ENCODE measurements at places on chromosomes 1 and 21.

DNA sequence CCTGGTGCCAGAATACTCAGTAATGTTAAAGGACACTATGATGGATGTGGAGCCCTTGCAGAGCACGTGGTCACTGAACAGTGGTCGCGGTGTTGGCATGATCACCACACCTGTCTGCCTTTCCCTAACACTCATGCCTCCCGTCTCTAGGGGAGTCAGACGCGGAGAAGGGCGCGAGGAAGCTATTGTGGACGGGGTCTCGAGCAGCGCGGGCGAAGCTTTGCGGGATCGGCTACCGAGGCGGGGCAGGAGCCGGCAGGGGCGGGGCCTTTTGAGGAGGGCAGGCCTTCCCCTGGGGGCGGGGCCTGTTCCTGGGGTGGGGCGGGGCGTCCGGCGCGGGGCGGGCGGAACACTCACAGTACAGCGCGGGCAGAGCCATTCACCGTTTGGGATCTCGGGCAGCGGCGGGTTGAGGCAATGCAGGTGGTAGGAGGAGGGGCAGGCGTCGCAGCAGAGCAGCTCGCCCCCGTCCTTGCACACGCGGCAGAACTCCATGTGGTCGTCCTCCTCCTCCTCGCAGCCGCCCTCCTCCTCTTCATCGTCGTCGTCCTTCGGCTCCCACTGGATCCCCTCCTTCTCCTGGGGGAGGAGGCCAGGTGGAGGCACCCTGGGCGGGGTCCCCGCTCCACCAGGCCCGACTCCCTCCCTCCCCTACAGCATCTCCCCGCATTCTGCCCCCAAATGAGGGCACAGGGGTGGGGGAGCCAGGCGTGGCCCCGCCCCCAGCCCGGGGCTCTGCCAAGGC, 31.5 kb downstream of the CHD5 start:
- peak; percentile 11 for DNase-seq

DNA sequence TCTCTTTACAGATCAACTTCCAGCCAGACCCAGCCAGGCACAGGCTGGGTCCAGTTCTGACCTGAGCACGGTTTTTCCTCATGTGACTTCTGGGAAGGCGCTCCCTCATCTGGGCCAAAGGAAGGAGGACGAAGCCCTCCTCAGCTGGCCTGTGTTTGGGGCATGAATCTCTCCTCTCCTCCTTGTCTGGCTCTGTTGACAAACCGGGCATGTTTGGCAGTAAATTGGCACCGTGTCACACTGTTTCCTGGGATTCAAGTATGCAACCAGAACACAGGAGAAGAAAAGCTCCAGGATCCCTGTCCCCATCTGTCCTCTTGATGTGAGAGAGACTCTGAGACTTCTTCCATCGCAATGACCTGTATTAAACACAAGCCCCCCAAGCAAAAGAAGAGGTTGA, 18.3 kb downstream of the NECAP2 start:
- no peak for DNase-seq

GRCh38 chr1:47452426-47452825, 14.6 kb downstream of the FOXD2 start:
- DNase-seq: no peak

- no peak for DNase-seq
Observed at GRCh38 chr1:7554385-7555235, 216.5 kb upstream of the VAMP3 start.

GRCh38 chr1:247491328-247491727, 33.4 kb upstream of the OR2B11 start:
- no peak for DNase-seq

DNA sequence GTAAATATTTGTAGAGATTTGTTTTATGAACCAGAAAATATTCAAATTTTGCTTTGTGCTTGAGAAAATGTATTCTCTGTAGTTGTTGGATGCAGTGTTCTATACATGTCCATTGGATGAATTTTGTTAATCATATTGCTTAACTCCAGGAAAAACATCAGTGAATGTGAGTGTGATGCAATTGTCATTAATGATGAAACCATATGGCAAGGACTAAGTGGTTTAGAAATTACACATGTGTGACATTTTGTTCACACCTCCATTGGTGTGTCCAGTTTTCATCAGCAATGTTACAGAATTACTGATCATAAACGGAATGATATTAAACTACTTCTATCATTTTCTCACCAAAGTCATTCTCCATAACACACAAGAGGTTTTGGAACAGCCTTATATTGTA, 151.8 kb upstream of the ST6GALNAC5 start:
- no peak for DNase-seq

DNA sequence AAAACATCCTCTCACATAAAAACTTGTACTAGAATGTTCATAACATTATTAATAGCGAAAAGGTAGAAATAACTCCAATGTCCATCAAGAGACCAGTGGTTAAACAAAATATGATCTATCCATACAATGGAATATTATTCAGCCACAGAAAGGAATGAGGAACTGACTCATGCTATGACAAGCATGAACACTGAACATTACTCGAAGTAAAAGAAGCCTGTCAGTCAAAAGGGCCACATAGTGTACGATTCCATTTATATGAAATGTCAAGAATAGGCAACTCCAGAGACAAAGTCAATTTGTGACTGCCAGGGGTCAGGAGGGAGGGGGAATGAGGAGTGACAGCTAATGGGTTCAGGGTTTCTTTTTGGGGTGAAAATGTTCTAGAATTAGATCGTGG, 2.3 kb downstream of the VPS26C start:
- DNase-seq: no peak

GRCh38 chr21:37370152-37371040, 3.8 kb downstream of the DYRK1A start:
- peak; percentile 75 for DNase-seq

GRCh38 chr1:54848134-54848948, 38.7 kb downstream of the DHCR24 start:
- DNase-seq: no peak

GRCh38 chr1:5810553-5811270, 181.5 kb downstream of the NPHP4 start:
- DNase-seq: no peak

- no peak for DNase-seq
Observed at GRCh38 chr21:34017039-34017961, 56.1 kb upstream of the MRPS6 start.

DNA sequence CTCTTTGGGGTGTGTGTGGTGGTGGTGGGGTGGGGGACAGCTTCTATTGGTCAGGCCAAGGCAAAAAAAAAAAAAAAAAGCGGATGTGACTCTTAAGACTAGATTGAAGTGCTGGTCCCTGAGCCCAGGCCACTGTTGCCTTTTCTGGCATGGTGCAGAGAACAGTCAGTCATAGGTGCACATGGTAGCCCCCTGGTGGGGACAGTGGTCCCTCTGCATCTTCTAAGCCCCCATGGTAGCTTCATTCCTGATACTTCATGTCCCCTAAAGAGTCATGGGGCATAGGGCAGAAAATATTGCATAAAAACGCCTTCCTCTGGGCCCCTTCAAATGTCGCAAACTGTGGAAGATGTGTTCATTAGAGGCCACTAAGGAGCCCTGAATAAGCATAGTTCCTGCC, 371.8 kb downstream of the NPHP4 start:
- no peak for DNase-seq

DNA sequence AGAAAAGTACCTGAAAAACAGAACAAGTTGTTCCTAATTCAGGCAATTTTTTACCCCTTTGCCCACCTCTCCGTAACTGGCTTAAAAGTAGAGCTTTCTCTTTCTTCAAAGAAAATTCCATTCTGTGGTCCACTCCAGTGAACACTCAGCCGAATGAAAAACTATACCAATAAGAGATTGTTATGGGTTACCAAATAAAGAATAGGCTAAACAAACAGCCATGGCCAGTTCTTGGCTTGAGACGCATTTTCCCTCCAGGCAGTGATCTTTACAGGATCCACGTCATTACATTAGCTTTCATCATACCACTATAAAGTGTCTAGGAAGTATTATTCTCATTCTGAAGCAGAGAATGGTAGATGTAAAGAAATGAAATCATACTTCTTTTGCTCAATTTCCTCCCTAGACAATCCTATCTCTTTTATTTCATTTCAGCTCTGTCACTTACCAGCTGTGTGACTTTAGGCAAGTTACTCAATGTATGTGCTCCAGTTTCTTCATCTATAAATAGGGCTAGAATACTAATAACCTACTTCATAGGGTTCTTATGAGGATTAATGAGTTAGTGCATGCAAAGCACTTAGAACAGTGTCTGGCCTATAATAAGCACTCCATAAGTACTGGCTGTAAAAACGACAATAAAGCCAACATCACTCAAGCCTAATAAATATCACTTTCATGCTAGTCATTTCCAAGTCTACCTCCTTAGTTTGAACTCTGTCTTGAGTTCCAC, 26.5 kb upstream of the TRIM45 start:
- DNase-seq: peak; percentile 65

DNA sequence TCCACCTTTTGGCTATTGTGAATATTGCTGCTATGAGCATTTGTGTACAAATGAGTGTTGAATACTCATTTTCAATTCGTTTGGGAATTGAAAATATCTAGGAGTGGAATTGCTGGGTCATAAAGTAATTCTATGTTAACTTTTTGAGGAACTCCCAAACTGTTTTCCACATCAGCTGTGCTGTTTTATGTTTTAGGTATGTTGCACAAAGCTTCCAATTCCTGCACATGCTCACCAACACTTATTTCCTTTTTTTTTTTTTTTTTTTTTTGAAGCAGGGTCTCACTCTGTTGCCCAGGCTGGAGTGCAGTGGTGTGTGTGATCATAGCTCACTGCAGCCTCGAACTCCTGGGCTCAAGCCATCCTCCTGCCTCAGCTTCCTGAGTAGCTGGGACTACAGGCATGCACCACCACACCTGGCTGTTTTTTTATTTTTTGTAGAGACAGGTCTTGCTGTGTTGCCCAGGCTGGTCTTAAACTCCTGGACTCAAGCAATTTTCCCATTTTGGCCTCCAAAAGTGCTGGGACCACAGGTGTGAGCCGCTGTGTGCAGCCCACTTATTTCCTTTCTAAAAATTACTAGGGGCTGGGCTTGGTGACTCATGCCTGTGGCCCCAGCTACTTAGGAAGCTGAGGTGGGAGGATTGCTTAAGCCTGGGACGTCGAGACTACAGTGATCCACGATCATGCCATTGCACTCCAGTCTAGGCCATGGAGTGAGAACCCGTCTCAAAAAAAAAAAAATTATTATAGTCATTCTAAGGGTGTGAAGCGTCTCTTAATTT, 33.4 kb downstream of the TMCC2 start:
- peak; percentile 79 for DNase-seq

DNA sequence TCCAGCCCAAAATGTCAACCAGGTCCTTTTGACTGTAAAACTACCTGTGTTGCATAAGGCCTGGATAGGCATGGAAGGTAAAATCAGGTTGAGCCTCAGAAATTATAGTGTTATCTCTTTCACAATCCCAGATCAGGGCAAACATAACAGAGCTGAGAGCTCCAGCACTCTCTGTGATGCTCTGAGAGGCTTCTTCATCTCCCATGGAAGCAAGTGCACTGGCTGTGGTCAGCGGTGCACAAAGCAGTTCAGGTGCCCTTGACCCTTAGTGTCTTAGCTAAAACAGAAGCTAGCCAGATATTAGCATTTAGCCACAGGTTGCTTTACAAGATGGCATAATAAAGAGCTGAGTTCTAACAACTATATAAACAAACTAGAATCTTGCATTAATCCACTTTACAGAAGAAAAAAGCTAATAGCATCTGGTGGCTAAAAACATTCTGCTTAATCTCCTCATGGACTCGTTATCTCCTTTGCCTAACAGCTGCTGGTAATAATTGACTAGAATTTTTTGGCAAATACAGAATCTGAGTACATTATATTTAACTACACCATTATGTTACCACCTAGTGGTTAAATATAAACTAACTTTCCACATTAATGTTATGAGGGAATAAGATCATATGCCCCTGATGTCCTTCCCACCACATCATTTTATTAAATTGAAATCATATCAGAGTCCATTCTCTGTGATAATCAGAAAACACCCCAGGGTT, 25.6 kb upstream of the POGK start:
- DNase-seq: no peak

- peak; percentile 73 for DNase-seq
Observed at GRCh38 chr1:91404151-91405012, at the start of gene HFM1. Gene HFM1, minus strand, starts transcription at chr1:91404837. Its CDS starts 3,755 bp downstream, at chr1:91401082.

DNA sequence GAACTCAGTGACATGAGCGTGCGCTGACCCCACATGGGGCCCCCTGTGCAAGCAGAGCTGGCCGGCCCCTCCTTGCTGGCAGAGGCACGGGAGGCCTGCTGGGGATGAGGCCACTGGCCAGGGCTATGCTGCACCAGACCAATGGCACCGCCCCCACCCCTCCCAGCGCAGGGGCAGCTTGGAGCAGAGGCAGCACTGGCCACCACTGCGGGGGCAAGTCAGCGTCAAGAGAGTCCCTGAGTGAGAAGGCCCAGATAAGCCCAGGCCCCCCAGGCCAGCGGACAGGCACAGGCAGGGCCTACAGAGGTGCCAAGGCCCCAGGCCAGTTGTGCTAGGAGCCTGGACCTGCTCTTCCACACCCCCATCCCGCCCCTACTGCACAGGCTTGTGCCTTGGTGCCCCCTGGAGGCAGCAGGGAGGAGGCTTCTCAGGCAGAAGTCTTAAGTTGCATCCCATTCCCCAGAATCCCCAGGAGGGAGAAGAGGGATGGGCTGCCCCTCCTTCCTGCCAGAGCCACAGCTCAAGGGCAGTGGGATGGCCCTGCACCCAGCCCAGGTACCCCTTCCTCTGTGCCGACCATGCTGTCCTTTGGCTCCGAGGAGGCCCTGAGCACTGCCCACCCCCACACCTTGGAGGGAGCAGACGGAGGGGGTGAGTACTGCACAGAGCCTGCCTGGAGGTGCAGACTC, 35.8 kb downstream of the EPHX1 start:
- DNase-seq: peak; percentile 80

- DNase-seq: no peak
Observed at GRCh38 chr1:19547814-19548213, 62.5 kb upstream of the CAPZB start.

DNA sequence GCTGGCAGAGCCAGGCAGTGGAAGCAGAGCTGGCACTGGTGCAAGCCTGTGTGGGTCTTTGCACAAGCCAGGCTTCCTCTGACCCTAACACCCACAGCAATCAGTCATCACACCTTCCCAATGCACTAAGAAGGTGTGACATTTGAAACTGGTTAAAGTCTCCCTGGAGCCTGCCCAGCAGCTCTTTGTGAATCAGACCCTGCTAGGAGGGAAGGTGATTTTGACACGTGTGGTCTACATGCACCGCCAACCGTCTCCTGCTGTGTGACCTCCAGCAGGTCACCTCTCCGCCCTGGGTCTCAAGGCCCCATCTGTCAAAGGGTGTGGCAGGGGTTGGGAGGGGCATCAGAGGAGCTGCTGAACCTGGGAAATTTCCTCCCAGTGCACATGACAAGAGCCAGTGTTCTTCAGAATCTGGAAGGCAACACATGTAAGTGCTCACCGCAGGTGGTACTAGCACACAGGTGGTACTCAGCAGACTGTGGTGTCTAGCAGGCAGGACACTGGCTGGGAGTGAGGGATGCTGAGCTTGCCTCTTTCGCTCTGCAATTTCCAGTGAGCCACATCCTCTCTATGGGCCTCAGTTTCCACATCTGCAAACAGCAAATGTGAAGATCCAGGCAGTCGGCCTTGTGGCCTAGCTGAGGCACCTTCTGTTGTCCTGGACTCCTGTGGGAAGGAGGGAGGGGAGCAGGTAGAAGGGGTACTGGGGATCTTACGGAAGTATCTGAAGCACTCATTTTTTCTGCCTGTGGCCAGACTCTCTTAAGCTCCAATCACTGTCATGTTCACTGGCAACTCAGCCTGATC, 123.2 kb downstream of the DMRTB1 start:
- DNase-seq: no peak

GRCh38 chr1:87044424-87044823, 130.0 kb downstream of the HS2ST1 start:
- no peak for DNase-seq

- no peak for DNase-seq
Observed at GRCh38 chr1:67190942-67191341, 24.7 kb downstream of the IL23R start.

Data from mesenchymal stem cell (in vitro differentiated cells and primary cell).